ENCODE measurements at places on chromosomes 5 and 9.

DNA sequence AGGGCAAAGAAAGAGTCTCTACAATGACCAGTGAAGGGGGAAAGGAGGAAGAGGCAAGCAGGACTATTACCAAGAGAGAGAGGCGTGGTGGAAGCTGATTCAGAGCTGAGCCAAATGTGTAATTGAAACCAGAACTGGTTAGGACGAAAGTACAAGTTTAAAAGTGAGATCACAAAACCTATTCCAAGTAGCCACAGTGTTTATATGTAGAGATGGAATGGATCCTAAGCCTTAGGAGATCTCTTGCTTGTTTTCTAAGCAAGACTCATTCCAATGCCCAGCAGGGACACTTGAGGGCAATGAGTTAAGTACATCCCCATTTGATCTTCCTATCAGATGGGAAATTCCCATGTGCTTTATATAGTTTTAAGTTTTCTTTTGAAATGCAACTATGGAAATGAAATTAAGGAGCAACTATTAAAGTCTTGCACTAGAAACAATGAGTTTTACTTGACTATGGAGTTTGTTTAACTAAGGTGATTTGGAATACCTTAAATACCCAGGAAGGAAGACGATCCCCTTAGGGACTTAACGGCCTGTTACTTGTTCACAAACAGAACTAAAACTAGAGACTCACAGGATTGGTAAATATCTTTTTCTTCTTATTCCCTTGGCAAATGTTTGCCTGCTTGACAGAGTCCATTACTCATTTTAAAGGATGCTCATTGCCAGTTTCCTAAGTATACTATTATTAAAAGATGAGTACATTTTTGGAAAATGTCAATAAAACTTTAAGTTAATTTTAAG lies 51.1 kb upstream of the SNX2 start:
- no peak for DNase-seq

GRCh38 chr9:73951147-73951546 lies 546.0 kb upstream of the RORB start:
- DNase-seq: no peak

DNA sequence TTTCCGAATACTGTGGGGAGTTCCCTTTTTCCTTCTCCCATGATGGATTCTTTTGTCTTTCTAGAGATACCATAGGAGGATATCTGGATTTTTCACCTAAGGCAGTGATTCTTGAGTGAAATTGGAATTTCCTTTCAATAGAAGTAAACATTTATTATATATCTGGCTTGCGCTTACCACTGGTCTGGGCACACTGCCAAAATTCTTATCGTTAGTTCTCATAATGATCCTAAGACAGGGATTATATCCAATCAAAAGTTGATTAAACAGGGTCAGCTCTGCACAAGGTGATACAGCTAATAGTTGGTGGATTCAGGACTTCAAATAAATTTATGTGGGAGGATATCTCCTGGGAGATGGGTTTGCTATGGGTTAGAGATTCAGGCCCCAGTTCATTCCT lies 9.6 kb downstream of the TLE4 start:
- DNase-seq: no peak

GRCh38 chr5:159156426-159157238 lies 52.7 kb downstream of the RNF145 start:
- no peak for DNase-seq

DNA sequence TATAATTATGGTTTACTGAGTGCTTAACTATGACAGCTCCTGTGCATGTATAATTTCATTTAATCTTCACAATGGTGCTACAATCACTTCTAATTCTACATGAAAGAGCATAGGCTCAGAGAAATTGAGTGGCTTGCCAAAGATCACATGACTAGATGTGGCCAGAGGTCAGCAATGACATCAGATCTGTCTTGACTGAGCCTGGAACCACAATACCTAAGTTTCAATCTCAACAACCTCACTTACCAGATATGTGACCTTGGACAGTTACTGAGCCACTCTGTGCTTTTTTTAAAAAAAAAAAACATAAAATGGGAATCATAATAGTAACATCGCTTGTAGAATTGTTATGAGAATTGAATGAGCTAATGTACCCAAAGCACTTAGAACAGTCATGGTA lies 130.7 kb downstream of the TRIM32 start:
- DNase-seq: no peak

DNA sequence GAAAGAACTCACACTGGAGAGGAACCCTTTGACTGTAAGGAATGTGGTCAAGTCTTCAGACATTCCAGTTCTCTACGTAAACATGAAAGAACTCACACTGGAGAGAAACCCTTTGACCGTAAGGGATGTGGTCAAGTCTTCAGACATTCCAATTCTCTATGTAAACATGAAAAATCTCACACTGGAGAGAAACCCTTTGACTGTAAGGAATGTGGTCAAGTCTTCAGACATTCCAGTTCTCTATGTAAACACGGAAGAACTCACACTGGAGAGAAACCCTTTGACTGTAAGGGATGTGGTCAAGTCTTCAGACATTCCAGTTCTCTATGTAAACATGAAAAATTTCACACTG lies 32.6 kb downstream of the MAPK9 start:
- no peak for DNase-seq

GRCh38 chr5:111252799-111253545 lies 28.8 kb downstream of the CAMK4 start:
- no peak for DNase-seq

GRCh38 chr5:145944328-145944727 lies 8.0 kb downstream of the SH3RF2 start:
- no peak for DNase-seq

DNA sequence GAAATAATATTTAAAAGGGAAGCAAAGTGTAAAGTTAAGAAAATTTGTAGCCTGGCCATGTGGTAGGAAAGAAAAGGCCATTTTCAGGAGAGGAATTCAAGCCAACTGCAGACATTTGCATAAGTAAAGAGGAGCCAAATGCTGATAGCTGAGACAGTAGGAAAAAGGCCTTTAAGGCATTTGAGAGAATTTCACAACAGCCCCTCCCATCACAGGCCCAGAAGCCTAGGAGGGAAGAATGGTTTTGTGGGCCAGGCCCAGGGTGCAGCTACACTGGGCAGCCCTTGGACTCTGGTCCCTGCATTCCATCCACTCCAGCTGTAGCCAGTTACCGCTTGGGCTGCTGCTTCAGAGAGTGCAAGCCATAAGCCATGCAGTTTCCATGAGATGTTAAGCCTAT lies 1556.8 kb downstream of the EFNA5 start:
- no peak for DNase-seq

GRCh38 chr5:81513982-81514381 lies 120.0 kb upstream of the ACOT12 start:
- no peak for DNase-seq
